ENCODE measurements at places on chromosomes 7 and 10.
A peak's percentile ranks its signal among the peaks of the same experiment; 100 is the strongest.

- no peak for DNase-seq
Measured at GRCh38 chr7:132500727-132501440, 75.4 kb downstream of the PLXNA4 start.

DNA sequence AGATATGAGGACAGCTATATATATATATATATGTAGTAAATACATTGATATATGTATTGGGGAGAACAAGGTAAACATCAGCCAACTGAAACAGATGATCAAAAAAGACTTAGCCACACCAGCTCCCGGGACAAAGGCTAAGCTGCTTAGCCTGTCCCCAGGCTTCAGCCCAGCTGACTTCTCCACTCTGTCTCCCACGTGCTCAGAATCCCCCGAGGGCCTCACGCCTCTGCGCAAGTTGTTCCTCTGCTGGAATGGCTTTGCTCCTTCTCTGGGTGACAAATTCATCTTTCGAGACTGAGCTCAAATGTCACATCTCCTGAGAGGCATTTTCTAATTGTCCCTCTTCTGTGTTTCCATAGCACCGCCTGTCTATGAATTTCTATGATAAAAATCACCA lies 8.6 kb upstream of the INSIG1 start:
- DNase-seq: no peak

GRCh38 chr7:31788883-31789680 lies 102.1 kb downstream of the PPP1R17 start:
- DNase-seq: no peak

DNA sequence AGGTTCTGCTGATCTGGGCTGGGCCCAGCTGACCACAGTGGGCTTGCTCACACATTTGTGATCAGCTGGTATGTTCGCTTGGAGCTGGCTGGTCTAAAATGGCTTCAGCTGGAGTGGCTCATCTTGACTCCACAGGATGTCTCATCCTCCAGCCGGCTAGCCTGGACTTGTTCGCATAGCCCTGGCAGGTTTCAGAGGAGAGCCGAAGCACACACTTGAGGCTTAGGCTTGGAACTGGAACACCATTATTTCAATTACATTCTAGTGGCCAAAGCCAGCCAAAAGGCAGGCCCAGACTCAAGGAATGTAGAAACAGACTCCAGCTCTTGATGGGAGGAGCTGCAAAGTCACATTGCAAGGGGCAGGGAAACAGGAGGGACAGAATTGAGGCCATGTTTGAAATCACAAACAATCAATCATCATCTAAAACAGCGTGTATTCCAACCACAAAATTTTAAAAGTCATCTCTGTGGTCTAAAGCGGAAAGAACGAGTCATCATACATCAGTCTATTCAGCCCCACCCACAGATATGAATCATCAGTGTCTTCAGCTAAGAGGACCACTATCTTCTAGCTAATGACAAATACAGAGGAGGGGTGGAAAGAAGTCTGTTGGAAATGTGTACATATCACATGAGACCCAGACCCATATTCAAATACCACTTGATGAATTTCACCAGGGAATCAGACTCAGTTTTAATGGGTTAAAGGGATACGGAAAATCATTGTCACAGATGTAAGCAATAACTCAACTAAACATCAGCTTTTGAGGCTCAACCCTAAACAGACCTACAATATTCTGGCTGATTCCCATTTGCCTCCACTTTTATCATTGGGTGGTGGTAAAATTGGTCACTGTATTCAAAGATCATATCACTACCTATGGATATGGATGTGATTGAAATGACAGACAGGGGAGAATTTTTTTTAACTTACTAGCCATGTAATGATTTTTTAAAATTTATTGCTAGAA lies 139.0 kb upstream of the MKLN1 start:
- DNase-seq: peak; percentile 56

DNA sequence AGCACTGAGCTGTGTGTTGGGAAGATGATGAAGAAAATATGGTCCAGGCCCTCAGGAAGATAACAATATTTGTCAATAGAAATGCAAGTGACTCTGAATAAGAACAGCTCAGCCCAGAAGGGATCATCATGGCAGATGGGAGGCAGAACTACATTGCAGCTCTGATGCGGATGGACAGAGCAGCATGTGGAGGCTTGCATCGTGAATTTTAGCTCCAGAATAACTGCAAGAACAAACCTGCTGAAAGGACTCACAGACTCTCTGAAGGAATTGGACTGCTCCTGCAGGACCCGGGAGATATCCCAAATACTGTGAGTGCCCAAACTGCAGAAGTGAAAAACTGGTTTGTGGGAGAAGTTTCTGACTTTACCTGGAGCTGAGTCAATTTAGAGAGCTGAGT lies 80.6 kb upstream of the LAMB4 start:
- DNase-seq: no peak

DNA sequence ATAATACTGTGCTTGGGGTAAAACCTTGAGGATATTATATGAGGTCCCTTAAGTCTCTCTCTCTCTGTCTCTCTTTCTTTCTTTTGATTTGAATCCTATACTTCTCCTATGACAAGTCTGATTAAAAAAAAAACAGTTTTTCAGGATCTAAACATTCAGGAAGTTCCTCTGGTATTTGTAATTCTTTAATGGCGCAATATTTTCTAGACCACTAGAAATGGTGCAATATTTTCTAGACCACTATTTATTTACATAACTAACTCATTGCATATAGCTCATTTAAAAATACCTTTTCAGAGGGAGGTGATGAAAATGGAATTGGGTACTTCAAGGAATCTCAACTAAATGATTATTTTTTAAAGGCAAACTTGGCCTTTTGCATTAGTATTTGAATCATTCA lies 1235.3 kb downstream of the GATA3 start:
- DNase-seq: no peak

DNA sequence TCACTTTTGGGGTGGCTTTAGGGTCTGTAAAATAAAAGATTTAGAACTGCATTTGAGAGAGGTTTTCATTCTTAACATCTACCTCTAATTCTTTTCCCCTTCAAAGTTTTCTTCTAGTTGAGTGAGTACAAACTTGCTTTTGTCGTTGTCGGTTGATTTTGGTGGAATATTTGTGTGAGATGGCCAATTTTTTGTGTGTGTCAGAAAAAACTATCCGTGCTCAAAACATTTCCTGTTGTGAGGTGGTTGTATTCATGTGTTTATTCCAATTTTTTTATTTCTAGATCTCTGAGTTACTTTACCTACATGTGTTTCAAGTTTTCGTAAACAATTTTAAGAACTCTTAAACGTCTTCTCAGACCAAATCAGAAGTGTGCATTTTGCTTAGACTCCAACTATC lies 1.6 kb downstream of the AHR start:
- DNase-seq: no peak

DNA sequence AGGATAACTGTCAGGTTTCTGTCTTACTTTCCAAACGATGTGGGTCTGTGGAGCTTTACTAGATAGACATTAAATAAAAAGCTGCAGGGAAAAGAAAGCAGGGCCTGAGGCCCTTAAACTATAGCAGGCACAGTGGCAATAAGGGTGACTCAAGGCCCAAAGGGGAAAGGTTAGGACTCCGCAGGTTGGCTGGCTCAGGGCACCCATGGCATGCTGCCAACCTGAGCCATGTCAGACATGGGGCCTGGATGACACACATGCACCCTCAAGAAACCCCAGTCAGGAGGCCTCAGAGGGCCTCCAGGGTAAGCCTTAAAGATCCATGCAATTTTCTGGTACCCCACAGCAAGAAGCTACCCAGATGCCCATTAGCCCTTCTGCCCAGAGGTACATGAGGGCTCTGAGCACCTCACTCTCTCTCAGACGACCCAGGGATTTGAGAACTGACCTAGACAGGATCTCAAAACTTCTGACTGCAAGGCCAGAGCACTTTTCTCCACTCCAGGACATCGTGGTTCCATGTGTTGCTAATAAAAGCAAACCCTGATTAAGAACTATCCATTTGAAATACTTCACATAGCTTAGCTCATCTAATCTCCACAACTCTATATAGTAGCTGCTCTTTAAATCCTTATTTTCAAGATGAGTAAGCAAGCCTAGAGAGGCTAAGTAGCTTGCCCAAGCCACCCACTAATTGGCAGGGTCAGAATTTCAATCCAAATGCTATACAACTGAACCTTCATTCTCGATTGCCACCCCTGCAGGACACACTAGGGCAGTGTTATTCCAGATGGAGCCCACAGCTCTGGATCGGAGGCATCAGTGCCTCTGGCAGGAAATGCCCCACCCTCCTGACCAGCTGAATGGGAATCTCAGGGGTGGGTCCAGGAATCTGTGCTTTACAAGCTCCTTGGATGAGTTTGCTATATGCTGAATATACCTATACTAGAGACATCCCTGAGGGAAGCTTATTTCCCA lies 132.5 kb upstream of the EFCAB10 start:
- DNase-seq: no peak

GRCh38 chr10:119996944-119997343 lies 104.4 kb downstream of the SEC23IP start:
- DNase-seq: no peak

DNA sequence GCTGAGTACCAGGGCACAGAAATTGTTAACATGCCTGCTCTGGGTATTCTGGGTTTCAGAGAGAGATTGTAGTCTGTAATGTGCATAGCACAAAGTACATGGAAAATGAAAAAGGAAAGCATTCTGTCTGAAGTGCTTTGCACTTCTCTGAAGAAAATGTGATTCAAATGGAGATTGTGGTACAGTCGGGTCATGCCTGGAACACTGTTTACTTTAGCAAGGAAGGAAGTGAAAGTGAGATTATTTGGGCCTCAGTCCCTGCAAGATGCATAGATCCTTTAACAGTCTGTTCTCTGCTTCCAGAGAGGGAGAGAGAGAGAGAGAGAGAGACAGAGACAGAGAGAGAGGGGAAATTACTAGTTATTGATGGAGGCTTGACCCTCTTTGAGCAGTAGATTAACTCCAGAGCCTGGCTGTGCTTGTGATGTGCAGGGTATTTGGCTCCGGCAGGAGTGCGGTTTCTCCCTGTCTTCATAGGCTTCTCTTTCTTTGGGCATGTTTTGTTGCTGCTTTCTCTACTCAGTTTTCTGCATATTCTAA lies 5.4 kb downstream of the VWC2 start:
- no peak for DNase-seq

- no peak for DNase-seq
Measured at GRCh38 chr10:86685893-86686632, 17.8 kb downstream of the LDB3 start.

DNA sequence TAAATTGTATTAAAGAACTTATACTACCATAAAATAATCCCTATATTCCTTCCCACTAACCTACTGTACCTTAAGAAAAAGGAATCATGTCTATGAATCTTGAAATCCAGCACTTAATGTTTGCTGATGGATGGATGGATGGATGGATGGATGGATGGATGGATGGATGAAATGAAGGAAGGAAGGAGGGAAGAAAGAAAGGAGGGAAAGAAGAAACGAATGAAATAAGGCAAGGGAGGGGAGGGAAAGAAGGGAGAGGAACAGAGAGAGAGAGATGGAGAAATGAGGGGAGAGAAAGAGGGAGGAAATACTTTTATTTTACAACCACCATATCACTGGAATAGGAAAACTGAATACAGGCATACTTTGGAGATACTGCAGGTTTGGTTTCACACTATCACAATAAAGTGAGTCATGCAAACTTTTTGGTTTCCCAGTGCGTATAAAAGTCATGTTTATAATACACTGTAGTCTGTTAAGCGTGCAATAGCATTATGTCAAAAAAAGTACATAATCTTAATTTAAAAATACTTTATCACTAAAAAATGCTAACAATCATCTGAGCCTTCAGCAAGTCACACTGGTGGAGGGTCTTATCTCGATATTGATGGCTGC lies 219.8 kb downstream of the CHCHD3 start:
- DNase-seq: no peak

- DNase-seq: no peak
Measured at GRCh38 chr7:55310287-55311025, 54.7 kb upstream of the LANCL2 start.

DNA sequence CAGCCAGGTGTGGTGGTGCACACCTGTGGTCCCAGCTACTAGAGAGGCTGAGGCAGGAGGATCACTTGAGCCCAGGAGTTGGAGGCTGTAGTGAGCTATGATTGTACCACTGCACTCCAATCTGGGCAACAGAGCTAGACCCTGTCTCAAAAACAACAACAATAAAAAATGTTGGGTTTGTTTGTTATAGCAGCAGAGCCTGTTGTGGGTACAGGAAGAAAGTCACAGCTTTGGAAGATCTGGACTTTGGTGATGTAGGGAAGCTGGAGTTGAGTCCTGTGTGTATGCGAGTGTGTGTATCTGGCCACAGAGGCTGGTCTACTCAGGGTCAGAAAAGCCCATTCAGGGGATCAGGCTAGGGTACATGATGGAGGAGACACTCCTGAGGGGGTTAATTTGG lies 3.9 kb downstream of the GRID2IP start:
- DNase-seq: no peak

DNA sequence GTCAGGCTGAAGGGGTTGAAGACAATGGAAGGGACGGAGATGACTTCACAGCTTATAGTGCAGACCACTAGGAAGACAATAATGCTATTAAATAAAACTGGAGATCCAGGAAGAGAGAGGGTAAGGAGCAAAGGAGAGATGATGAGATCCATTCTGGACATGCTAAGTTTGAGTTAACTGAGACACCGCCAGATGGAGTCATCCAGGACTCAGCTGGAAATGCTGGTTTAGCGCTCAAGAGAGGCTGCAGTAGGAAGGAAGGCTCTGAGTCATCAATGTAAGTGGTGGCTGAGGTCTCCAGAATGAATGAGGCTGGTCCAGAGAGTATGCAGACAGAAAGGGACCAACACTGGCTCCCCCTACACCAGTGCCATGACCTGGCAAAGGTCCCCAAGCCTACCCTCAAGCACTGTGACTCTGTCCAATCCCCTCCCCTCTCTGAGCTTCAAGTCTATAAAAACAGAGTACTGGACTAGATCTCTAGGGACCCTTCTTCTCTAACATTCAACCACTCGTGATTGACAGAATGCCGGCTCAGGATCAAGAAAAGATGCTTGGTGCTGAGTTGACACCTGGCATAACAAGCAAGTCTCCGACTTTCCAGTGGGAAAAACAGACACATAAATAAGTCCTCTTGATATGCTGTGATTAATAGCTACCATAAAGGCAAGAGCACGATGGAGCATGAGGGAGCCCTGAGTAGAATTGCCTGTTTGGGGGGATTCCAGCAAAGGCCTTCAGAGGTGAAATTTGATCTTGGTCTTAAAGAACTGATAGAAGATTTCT lies 8.9 kb downstream of the GFRA1 start:
- DNase-seq: no peak

- DNase-seq: no peak
Measured at GRCh38 chr7:122850528-122850927, 35.7 kb downstream of the CADPS2 start.

GRCh38 chr10:132861116-132861691 lies 75.3 kb upstream of the NKX6-2 start:
- no peak for DNase-seq

- no peak for DNase-seq
Measured at GRCh38 chr10:51156926-51157325, 82.6 kb downstream of the PRKG1 start.

- no peak for DNase-seq
Measured at GRCh38 chr10:110883924-110884323, 12.2 kb downstream of the PDCD4 start.

- no peak for DNase-seq
Measured at GRCh38 chr10:68290736-68291135, 41.1 kb upstream of the HNRNPH3 start.

- DNase-seq: no peak
Measured at GRCh38 chr10:132407243-132407746, 10.3 kb downstream of the PWWP2B start.
